ENCODE measurements at places on chromosomes 7 and 10.

DNA sequence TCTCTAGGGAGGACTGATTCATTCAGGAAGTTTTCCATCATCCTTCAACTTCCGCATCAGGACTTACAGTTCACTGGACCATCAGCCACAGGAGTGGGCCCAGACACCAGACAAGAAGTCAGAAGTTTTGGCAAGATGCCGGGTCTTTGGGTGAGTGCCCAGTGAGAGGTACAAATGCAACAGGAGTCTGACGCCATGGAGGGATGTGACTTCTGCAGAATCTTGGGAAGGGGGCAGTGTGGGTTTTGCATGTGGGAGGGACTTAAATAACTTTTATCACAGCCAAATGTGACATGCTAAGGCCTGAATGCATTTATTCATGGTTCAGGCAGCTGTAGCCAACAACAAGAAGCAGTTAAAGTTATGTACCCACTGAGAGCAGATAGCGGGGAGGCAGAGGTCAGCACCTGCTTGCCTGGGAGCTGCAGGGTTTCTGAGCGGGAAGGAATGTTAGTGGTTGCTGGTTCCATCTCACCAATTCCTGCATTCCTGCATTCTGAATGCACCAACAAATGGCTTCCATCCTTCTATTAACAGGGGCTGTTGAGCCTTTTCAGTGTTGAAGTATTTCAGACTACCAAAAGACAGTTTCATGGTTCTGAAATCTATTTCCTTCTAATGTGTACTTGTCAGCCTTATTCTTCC is 375.2 kb downstream of the PAXIP1 start:
- DNase-seq: no peak

DNA sequence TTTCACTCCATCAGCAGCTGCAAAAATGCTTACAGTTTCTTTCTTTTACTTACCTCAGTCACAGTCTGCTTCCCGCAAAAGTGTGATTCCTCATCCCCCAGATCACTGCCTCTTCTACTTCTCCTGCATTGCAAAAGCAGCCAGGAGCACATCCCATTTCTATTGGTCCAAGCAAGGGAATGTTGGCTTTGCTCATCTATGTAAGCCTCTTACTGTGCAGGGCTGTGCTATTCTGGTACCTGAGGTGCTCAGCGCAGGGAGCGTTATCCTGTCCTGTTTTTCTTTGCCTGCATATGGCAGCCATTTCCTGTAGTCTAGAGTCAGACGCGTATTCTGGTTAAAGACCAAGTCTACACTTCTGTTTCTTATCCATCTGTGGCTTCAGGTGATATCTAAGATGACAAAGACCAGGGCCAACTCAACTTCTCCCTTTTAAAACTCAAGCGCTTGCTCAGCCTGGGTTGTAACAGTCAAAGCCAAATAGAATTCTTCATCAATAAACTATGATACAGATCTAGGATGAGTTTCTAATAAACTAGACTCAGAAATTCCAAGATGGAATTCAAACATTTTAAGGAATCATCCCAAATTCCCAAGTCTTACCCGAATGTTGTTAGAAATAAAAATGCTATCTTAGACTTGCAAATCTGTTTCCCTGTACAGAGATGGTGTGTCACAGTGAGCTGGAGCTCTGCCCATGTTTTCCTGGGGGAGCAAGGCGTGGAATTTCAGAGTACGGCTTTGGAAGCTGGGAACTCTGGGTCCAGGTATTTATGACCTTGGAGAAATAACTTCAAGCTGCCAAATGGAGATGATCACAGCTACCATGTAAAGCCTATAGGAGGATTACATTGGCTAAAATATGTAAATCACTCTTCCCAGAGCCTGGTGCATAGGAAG is 6.1 kb upstream of the RBM17 start:
- DNase-seq: peak; percentile 49

DNA sequence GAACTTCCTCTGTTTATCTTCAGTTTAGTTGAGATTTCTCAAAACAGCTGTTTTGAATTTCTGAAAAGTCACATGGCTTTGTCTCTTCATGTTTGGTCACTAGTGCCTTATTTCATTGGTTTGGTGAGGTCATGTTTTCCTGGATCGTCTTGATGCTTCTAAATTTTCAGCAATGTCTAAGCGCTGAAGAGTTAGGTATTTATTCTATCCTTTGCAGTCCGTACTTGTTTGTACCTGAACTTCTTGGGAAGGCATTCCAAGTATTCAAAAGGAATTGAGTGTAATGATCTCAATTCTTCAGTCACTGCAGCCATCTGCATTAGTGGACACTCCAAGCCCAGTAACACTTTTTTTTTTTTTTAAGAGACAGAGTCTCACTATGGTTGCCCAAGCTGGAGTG is 67.7 kb downstream of the HERC4 start:
- no peak for DNase-seq

- no peak for DNase-seq
Observed at GRCh38 chr10:15455456-15455855, 84.4 kb upstream of the FAM171A1 start.

DNA sequence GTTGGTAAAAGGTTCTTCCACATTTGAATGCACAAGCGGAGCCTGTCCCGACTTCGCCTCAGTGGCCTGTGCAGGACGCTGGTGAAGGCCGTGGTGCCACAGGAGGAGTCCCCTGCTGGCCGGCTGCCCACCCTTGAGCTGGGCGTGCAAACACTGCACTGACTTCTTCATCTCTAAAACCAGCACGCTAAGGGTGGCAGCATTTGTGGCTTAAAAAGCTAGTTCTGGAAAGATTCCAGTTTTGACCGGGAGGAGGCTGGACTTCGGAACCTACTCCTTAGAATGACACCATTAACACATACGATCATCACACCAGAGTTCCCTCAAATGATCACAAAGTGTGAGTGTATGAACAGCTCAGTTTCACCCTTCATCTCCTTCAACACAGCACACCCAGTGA is 102.4 kb downstream of the SMURF1 start:
- no peak for DNase-seq

DNA sequence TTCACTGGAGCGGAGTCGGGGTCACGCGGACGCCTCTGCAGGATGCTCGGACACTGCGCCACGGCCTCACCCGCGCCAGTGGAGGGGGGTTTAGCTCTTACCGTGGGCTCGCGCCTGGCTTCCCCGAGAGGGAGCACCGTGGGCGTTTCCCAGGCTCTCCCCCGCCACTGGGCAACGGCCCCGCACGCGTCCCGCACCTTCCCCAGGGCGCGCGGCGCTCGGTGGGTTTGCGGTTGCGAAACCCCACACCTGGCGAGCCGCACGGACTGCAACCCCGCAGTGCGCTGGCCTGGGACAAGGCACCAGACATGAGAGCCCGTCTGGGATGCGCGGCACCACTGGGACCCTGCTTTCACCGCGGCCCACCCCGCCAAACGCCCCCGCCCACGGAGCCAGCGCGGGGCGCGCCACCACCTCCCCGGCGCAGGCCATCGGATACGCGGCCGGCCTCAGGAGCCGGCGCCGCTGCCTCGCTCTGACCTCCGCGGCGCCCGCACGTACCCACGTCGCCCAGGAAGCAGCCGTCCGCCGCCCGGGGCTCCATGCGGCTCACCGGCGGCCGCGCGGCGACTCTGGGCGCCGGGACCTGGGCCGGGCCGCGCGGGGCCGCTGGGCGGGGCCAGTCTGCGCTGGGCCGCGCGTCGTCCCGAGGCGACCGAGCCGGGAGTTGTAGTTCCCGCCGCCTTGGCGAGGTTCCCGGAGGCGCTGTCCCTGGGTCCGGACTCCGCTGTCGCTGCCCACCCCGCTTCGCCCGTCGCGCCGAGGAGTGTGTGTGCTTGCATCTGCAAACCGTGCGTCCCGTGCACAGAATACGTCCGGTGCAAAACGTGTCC is at the start of gene ASB13:
Gene ASB13, minus strand, starts transcription at position 588 of the 833 bp plus-strand sequence. Its CDS starts 44 bp downstream, at position 544.
- DNase-seq: peak; percentile 68

- no peak for DNase-seq
Observed at GRCh38 chr10:125231116-125231812, 70.9 kb upstream of the CTBP2 start.

DNA sequence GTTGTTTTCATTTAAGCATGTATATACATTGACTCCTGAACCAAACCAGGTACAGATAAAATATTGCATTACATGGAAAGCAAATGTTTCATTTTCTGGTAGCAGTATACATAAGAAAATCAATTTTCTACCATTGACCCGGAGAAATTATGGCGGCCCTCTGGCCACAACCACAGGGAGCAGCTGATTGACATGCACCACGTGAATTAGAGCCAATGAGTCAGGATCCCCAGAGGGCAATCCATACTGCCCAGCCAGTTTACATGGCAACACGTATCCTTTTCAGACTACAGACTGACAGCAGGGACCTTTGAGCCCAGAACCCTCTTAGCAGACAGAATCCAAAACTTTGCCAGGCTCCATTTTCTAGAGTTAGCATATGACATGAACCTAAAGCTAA is 272.2 kb upstream of the NEBL start:
- no peak for DNase-seq

DNA sequence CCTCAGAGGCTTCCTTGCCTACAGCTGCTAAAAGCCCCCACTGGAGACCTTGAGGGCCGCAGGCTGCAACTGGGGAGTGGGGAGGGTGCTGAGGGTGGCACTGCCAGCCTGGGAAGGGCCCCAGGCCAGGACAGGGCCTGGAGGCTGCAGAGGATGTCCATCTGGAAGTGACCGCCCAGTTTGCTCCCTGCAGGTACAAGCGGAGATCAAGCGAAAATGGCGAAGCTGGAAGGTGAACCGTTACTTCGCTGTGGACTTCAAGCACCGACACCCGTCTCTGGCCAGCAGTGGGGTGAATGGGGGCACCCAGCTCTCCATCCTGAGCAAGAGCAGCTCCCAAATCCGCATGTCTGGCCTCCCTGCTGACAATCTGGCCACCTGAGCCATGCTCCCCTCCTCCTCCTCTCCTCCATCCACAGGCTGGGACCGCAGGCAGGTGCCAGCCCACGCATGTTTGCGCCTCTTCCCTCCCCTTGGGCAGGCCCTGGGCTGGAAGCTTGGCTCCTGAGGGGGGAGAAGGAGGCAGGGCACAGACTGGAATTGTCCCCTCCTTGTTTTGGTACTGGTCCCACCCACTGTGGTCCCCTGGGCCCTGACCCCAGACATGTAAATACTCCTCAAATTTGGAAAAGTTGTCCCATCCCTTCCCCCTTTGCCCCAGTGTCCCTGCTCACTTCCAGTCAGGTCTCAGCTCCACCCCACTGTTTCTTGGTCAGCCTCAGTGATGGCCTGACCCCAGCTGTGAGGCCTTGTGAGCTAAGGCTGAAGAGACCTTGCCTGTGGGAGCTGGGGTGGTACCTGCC is 54.4 kb downstream of the ADCYAP1R1 start:
- DNase-seq: no peak

- no peak for DNase-seq
Observed at GRCh38 chr7:101625031-101625791, 3.9 kb downstream of the MYL10 start.

DNA sequence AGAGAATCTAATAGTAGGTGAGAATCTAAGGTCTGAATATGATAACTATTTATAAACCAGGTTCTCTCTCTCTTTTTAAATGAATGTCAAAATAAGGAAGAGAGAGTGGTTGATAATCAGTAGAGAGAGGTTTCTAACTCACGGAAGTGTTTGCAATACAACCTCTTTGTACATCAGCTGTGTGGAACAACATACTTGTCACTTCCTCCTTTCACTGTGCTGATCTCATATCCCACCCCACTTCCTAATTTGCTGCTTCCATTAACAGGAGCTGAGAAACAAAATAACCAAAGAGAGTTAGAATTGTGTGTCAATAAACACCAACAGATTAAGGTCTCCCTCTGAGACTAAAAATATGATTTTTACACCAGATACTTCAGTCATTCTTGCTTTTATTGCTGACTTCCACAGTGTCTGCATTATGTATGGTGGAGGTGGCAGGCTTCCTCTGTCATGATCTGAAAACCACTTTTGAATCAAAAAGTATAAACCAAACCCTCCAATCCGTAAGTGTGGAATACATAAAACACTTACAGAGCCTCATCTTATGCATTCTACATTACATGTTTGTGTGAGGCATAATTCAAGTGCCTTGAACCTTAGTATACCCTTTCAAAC is 25.0 kb downstream of the CACUL1 start:
- DNase-seq: no peak

DNA sequence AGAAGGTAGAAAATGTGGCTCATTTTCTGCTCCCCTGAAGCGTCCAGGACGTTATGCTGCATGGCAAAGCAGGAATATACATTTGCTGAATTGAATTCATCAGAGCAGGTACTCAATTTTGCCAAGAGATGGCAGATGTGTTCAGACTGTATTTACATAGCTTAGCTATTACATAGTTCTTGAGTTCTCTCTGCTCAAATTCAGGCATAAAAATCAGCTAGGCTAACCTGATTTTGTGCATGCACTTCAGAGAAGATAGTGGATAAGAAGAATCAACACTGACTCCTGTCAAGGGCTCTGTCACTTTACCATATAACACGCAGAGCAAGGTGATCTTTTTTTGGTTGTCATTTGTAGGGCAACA is 209.2 kb upstream of the FAM3C start:
- DNase-seq: no peak
